ENCODE measurements at places on chromosomes 12 and 14.
A peak's percentile ranks its signal among the peaks of the same experiment; 100 is the strongest.

- DNase-seq = no peak
- no peaks in the 10 kb centered on the region for H3K27me3 ChIP-seq
- H3K27ac ChIP-seq = no peak overlapping the region
- H3K4me3 ChIP-seq = no peak overlapping the region
Observed at GRCh38 chr12:7351177-7351576, 47.3 kb downstream of the ACSM4 start.

- H3K4me3 ChIP-seq = peak within 1 kb of the TSS; percentile 67
- DNase-seq = peak; percentile 84
- H3K36me3 ChIP-seq = no peaks in the 10 kb centered on the region
- H3K27me3 ChIP-seq = no peaks in the 10 kb centered on the region
- H3K4me1 ChIP-seq = peaks cover 3% of the 10 kb centered on the region
- peak within 1 kb of the TSS; percentile 81 for H3K27ac ChIP-seq
Observed at GRCh38 chr12:81077686-81078441, at the start of gene ACSS3. Gene ACSS3 (plus strand): TSS chr12:81078079. CDS start chr12:81078121, 42 bp downstream.

GRCh38 chr14:75119056-75119455 is 7.8 kb downstream of the NEK9 start:
- H3K36me3 ChIP-seq = peaks cover 63% of the 10 kb centered on the region
- H3K27me3 ChIP-seq = no peaks in the 10 kb centered on the region

GRCh38 chr14:62071039-62071438 is 308.8 kb downstream of the SNAPC1 start:
- H3K4me1 ChIP-seq = peaks cover under 1% of the 10 kb centered on the region
- no peaks in the 10 kb centered on the region for H3K36me3 ChIP-seq
- DNase-seq = no peak
- no peak overlapping the region for H3K27ac ChIP-seq

DNA sequence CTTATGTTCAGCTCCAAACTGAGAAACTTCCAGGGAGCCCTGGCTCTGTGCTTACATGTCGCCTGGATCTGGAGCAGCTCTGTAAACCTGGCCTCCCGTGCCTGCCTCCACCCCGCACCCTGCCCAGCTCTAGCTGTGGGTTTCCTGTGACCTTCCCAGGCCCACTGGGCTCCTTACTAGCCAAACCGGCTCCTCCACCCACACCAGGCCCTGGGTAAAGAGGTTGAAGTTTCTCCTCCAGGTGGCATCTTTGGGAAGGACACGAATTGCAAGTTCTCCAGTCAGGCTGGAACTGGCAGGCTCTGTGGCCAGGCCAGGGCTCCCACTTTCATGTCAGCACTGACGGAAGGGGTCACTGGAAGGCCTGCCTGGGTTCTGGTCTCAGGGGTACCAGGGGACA is 60.9 kb upstream of the ZFP36L1 start:
- H3K4me1 ChIP-seq = no peaks in the 10 kb centered on the region
- no peak overlapping the region for H3K4me3 ChIP-seq
- no peaks in the 10 kb centered on the region for H3K27me3 ChIP-seq
- DNase-seq = no peak

DNA sequence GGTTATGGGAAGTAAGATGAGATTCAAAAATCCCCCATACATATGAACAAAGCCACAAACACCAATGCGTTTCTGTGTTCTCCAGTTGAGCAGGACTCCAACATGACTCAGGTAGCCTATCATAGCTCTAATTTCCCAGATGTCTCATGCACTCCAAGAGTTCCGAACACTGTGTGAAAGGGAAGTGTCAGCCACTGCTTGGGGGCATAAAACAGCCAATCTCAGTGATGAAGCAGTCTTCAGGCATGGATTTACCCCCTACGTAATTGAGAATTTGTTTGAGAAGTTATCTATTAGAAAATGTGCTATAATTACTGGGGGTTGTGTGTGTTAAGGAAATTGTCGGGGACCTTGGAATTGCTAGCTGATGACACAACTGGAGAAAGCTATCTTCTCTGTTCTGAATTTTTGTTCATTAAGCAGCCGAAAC is 153.9 kb upstream of the AVPR1A start:
- no peaks in the 10 kb centered on the region for H3K36me3 ChIP-seq
- no peak for DNase-seq
- H3K4me1 ChIP-seq = no peaks in the 10 kb centered on the region
- no peak overlapping the region for H3K4me3 ChIP-seq
- no peak overlapping the region for H3K27ac ChIP-seq
